ENCODE measurements at places on chromosomes 4 and X. TPM values are rescaled to one million over a fixed set of nuclear protein-coding genes. Genes with fewer than 3 reads are reported as not detected.

The SGCB gene
- 14.1 TPM for total RNA-seq

The CDX4 gene
- total RNA-seq, result not detected

The PF4V1 gene
- total RNA-seq, result not detected

The ZFP42 gene
- not detected for total RNA-seq

The FIP1L1 gene
- total RNA-seq, result 74.1 TPM

The HUWE1 gene
- 427 TPM for total RNA-seq

The SPANXA1 gene
- total RNA-seq, result not detected

The PLP1 gene
- total RNA-seq, result not detected

The GASK1B gene
- total RNA-seq, result not detected

The SOWAHD gene
- 0.36 TPM for total RNA-seq

The ETDA gene
- total RNA-seq, result not detected

The TRIM61 gene
- total RNA-seq, result 2.4 TPM

The EGF gene
- not detected for total RNA-seq

The CCDC149 gene
- total RNA-seq, result not detected

The FAT4 gene
- 0.02 TPM for total RNA-seq

The STATH gene
- total RNA-seq, result not detected
